Foreskin fibroblast (primary cell): ENCODE measurements at places on chromosomes 13 and 19.

- no peak for DNase-seq
Measured at GRCh38 chr19:56306016-56306415, 8.6 kb downstream of the ZSCAN5A start.

- no peak for DNase-seq
Measured at GRCh38 chr19:41575998-41576397, at the start of gene CEACAM21. TSS of gene CEACAM21 (plus strand) at chr19:41576166. CDS start at chr19:41576275, 109 bp downstream.

DNA sequence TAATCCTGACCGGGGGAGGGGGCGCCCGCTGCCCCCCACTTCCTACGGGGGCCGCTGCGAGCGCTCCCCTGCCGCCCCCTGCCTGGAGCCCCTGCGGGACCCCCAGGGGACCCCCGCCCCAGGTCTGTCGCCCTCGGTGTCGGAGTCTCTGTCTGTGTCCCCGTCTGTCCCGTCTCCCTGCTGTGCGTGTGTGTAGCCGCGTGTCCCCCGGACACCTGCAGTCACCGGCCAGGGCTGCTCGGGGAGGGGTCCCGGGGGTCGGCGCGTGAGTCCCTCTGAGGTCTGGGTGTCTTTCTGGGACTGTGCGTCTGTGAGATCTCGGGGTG lies 7.7 kb upstream of the NFIC start:
- no peak for DNase-seq

GRCh38 chr13:99431927-99432608 lies 69.2 kb upstream of the TM9SF2 start:
- no peak for DNase-seq

DNA sequence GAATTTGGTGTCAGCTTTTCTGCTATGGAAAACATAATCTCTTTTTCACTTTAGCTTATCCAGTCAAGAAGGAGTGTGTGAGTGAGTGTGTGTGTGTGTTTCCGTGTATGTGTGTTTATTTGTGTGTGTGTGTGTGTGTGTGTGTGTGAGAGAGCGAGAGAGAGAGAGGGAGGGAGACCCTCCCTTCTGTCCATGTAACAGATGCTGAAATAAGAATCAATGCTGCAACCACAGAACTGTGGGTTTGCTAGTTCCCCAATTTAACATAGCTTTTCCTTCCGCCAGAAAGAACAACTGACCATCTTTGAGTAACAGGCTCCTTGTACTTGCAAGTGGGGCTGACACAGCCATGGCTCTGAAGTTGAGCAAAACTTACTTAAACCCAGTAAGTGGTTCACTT lies 5.2 kb downstream of the LCP1 start:
- no peak for DNase-seq

DNA sequence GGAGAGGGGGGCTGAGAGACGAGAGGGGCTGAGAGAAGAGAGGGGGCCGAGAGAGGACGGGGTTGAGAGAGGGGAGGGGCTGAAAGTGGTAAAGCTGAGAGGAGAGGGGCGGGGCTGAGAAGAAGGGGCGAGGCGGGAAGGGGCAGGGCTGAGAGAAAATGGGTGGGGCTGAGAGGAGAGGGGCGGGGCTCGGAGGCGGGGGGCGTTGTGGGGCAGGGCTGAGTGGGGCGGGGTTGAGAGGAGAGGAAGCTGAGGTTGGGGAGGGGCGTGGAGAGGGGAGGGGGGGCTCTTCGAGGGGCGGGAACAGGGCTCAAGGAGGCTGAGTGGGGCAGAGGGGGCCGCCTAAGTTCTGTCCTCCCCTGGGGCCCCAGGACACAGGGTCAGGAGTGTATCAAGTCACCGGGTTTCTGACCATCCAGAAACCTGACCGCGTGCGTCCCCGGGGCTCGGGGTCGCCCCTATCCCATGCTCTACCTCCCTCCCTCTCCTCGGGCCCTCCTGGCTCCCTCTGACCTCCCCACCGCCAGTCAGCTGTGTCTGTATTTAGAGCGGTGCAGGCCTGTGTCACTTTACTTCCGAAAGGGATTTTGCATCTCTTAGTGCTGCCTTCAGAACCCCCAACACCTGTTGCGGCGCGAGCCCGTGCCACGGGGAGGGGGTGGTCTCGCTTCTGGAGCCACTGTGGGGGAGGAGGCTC lies 38.6 kb upstream of the SEMA6B start:
- DNase-seq: peak; percentile 13

- DNase-seq: no peak
Measured at GRCh38 chr13:64274481-64275217, 2859.0 kb upstream of the PCDH20 start.

GRCh38 chr19:49988433-49988832 lies 27.5 kb upstream of the SIGLEC11 start:
- DNase-seq: peak; percentile 72

- no peak for DNase-seq
Measured at GRCh38 chr13:111449041-111449440, 128.6 kb downstream of the TEX29 start.

GRCh38 chr13:109781384-109782065 lies 4.9 kb downstream of the IRS2 start:
- no peak for DNase-seq

DNA sequence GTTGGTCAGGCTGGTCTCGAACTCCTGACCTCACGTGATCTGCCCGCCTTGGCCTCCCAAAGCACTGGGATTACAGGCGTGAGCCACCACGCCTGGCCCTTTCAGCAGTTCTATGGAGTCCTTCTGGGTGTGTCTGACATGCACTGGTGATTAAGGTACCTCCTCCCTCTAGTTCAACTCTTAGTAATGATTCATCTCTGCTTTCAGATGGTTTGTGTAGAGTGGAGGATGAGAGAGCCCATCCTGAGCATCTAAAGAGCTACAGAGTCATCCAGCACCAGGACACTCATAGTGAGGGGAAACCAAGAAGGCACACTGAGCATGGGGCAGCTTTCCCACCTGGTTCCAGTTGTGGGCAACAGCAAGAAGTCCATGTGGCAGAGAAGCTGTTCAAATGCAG lies 8.2 kb downstream of the ZNF584 start:
- no peak for DNase-seq

- DNase-seq: peak; percentile 98
Measured at GRCh38 chr13:105442949-105443699, 1092.3 kb downstream of the EFNB2 start.

- DNase-seq: no peak
Measured at GRCh38 chr19:29533578-29534544, 8.1 kb downstream of the VSTM2B start.

DNA sequence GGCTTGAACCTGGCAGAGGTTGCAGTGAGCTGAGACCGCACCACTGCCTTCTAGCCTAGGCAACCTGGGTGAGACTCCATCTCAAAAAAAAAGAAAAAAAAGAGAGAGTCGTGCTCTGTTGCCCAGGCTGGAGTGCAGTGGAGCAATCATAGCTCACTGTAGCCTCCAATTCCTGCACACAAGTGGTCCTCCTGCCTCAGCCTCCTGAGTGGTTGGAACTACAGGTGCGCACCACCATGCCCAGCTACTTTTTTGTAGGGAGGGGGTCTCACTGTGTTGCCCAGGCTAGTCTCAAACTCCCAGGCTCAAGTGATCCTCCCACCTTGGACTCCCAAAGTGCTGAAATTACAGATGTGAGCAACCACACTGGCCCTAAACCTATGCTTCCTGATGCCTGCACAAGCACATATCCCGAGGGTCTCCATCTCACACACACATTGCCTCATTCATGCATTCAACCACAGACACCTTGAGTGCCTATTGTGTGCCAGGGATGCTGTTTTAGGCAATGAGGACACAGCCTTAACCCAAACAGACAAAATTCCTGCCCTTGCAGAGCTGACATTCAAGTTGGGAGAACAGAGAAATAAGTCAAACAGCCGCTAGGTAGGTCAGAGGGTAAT lies 2.2 kb downstream of the ANGPTL6 start:
- DNase-seq: no peak

- DNase-seq: peak; percentile 41
Measured at GRCh38 chr13:34369931-34370330, 552.0 kb downstream of the RFC3 start.

- no peak for DNase-seq
Measured at GRCh38 chr13:91644806-91645205, 246.4 kb downstream of the GPC5 start.

DNA sequence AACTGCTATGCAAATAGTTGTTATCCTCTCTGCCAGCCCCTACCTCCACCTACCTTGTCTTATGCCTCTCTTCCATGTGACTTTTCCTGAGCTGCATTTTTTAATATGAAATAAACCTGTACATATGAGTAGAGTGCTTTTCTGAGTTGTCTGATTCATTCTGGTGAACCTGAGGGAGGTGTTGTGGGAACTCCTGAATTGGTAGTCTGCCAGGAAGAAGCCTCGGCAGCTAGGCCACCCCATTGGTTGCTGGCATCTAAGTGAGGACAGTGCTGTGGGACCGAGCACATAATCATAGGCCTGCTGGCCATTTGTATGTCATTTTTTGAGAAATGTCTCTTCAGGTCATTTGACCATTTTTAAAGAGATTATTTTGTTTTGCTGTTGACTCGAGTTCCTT lies 1146.8 kb downstream of the UQCRFS1 start:
- no peak for DNase-seq

- no peak for DNase-seq
Measured at GRCh38 chr13:109126178-109126577, 496.8 kb downstream of the MYO16 start.

DNA sequence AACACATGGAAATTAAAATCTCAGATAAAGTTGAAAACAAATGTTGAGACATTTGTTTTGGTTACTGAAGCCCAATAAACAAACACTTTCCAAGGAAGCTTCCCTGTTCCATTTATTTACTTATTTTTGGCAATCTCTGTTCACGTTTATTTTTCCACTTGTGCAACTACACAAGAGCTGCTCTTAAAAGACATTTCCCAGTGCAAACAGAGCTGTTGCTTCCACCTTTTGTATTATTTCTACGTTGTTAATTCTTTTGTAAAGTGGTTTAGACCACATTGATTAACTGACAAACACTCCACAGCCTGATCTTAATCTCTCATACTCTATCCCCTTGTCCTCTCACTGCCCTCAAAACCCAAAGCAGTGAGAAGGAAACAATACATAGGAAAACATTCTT lies 757.6 kb downstream of the LIG4 start:
- no peak for DNase-seq

DNA sequence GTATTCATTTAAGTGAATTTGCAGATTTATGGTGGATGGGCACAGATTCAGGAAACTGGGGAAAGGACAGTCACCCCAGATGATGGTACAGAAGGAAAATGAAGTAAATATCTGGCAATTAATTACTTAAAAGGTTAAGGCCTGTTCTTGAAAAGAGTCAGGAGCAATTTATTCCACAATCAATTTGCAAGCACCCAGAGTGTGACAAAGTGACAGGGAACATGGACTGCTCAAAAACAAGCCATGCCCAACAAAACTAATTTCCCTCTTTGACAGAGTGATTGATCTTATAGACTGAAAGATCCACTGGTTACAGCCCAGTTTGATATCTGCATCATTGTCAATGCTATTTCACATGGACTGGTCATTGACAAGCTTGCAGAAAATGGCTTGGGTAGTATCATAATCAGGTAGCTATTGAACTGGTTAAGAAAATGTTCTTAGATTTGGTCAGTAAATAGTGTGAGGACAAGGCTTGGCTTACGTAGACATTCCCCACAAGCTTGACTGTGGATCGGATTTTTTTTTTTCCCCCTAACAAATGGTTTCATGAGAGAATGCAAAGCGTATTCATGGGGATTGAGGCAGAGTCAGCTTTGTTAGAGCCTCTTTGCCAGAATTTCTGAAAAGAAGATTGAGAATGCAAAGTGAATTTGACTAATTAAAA lies 584.6 kb downstream of the GPC6 start:
- DNase-seq: no peak

DNA sequence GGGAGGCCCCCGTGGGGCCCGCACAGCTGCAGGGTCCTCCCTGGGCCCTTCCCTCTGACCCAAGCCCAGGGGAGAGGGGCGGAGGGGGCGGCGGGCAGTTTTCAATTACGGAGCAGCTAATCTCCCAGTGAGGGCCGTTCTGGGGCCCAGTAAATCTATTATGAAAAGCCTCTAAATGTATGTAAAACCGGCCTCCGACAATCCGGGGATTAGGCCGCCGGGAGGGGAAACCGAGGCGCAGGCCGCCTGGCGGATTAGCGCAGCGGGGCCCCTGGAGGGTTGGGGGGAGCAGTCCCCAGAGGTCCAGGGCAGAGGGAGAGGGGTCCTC lies 25.1 kb downstream of the EFNA2 start:
- DNase-seq: no peak

DNA sequence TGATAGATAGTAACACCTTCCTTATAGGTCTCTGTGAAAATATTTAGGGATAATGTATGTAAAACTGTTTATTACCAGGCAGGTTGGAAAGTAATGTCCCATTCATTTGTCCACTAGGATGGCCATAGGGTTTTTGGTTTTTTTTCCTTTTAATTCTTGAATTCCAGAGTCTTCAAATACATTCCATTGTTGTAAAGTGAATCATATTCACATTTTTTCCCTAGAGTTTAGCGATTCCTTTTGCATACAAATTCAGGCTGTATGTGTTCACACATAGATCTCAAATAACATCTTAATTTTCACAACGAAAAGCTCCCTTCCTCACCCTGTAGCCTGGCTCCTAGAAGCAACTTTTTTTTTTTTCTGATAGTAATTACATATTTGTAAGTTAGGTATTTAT lies 1.8 kb upstream of the ZNF557 start:
- peak; percentile 28 for DNase-seq

DNA sequence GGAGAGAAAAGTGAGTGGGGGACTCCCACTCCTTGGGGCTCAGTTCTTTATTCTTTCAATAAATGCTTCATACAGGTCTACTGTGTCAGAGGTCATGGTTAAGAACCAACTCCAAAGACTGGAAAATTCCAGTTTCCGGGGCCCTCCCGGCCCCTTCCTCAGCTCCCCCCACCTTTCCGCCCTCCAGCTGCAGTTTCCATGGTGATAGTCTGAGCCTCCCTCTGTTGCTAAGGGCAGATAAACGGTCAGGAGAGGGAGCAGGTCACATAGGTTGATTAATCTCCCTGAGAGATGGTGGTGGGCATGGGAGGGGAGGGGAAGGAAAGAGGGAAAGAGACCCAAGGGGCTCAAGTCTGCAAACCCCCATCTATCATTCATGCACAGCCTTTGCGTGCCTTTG lies 131.5 kb upstream of the USP29 start:
- DNase-seq: no peak

- DNase-seq: peak; percentile 65
Measured at GRCh38 chr13:23617551-23618024, 47.4 kb downstream of the TNFRSF19 start.

- no peak for DNase-seq
Measured at GRCh38 chr13:62057286-62057685, 641.6 kb upstream of the PCDH20 start.

- peak; percentile 47 for DNase-seq
Measured at GRCh38 chr19:8352134-8352827, 9.2 kb upstream of the KANK3 start.

GRCh38 chr19:55527197-55528029 lies 9.5 kb downstream of the SBK2 start:
- DNase-seq: no peak

DNA sequence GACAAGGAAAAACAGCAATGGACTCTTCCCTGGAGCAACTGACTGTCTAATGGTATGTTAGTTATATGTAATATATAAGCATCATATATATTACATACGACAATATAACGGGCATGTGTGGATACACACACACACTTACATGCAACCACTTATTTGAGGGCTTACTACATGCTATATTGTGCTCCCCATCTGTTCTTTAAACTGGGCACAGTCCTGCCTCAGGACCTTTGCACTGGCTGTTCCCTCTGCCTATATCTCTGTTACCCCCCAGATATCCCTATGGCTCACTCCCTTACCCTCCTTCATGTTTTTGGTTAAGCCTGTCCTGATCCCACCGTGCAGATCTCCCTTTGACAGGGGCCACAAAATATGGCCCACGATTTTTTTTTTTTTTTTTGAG lies 10.2 kb downstream of the TICAM1 start:
- DNase-seq: no peak

GRCh38 chr19:10580979-10581631 lies 6.0 kb downstream of the AP1M2 start:
- DNase-seq: peak; percentile 81

- DNase-seq: no peak
Measured at GRCh38 chr13:104372095-104372655, 1306.0 kb upstream of the SLC10A2 start.
